ENCODE measurements at places on chromosomes 7 and 10.

- DNase-seq, result no peak
Observed at GRCh38 chr7:18796216-18796615, 300.7 kb downstream of the HDAC9 start.

DNA sequence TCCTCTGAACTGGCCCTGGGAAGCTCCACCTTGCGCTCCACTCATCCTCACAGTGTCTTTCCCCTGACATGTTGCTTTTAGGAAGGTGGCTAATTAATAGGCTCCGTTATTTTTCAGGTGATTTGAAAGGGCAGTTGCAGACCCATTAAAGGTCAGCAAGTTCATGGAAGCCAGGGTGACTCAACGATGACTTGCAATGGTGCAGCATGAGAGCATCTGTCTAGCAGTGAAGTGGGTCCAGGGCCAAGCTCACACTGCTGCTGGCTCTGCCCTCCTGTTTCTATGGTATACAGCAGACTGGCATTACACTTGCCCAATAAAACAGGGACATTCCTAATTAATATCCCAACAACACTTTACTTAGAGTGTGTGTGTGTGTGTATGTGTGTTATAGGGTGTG is 68.8 kb upstream of the WDR11 start:
- no peak for DNase-seq

- no peak for DNase-seq
Observed at GRCh38 chr7:17830206-17830605, 110.1 kb downstream of the SNX13 start.

DNA sequence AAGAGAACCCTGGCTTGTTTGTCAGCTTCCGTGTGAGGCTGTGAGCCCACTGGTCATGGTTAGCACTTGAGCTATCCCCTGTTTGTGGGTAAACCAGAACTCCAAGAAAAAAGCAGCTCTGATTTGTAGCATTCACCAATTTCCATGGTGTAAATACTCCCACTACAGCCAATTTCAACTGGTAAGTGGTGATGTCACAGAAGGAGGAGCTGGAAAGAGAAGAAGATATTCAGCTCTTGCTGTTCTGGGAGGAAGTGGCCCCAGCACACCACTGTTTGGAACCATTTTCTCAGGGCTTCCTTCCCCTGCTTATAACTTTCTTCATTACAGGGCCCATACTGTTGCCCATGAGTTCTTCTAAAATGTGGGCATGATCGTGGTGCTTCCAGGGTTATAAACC is 500.1 kb upstream of the ZMIZ1 start:
- DNase-seq, result no peak

GRCh38 chr10:71447676-71448075 is 51.0 kb downstream of the CDH23 start:
- no peak for DNase-seq

GRCh38 chr10:123800821-123801220 is 90.8 kb downstream of the CPXM2 start:
- DNase-seq, result no peak

DNA sequence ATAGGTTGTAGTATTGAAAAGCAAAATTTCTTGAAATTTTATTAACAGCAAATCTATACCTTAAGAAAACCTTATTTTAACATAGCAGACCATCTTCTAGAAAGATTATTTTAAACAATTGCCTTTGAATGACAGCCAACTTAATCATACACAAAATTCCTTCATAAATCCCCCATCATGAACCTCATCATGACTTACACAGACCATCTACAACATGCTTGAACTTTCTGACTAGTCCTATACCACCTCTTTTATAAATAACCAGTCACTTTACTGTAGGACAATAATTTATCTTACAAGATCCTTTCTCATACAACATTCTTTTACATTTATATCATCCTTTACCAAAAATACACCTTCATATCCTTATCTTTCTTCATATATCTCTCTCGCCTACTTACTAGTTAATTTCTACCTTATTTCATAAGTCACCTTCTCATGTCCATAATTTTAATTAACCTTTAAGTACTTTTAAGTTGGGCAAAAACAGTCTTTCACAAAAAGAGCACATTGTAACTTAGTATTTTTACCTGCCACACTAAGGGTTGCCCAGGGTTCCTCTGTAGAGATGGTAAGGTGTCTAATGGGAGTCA is 16.6 kb upstream of the PTN start:
- no peak for DNase-seq

- DNase-seq, result no peak
Observed at GRCh38 chr10:26365681-26366358, 72.3 kb upstream of the APBB1IP start.
